ENCODE measurements at places on chromosomes 4 and X.

GRCh38 chr4:173763389-173763788, 233.4 kb upstream of the HAND2 start:
- DNase-seq, result no peak

DNA sequence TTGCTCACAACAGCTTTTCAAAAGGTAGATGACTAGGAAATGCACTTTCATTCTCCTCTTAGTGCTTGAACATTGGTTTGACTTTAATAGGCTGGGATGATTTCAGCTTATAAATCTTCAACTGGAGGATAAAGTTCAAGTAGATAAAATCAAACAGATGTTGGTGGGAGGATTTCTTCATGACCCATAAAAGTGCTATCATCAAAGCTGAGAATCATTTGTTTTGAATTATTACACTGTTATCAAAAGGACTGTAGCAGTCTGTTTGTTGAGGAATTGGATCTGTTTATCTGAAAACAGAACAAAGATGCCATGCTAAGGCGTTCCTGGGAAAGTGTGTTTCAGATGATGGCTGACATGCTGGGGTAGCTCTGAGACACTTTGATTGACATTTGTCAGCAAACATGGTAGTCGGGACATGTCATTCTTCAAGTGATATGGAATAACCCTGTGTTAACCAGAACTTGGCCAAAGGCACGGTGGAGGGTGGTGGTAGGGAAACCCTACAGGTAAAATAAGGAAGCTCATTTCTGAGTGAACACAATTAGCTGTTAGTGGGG, 304.0 kb upstream of the PITX2 start:
- DNase-seq, result no peak

GRCh38 chr4:174505892-174506291, 16.4 kb downstream of the HPGD start:
- no peak for DNase-seq

- no peak for DNase-seq
Measured at GRCh38 chr4:143575331-143575730, 61.8 kb downstream of the SMARCA5 start.
